Testis (tissue), 5 donors: ENCODE measurements at places on chromosomes 6 and 20.

- no peak for DNase-seq
These were observed 212.3 kb upstream of the LAMP5 start for GRCh38 chr20:9302091-9302462.

DNA sequence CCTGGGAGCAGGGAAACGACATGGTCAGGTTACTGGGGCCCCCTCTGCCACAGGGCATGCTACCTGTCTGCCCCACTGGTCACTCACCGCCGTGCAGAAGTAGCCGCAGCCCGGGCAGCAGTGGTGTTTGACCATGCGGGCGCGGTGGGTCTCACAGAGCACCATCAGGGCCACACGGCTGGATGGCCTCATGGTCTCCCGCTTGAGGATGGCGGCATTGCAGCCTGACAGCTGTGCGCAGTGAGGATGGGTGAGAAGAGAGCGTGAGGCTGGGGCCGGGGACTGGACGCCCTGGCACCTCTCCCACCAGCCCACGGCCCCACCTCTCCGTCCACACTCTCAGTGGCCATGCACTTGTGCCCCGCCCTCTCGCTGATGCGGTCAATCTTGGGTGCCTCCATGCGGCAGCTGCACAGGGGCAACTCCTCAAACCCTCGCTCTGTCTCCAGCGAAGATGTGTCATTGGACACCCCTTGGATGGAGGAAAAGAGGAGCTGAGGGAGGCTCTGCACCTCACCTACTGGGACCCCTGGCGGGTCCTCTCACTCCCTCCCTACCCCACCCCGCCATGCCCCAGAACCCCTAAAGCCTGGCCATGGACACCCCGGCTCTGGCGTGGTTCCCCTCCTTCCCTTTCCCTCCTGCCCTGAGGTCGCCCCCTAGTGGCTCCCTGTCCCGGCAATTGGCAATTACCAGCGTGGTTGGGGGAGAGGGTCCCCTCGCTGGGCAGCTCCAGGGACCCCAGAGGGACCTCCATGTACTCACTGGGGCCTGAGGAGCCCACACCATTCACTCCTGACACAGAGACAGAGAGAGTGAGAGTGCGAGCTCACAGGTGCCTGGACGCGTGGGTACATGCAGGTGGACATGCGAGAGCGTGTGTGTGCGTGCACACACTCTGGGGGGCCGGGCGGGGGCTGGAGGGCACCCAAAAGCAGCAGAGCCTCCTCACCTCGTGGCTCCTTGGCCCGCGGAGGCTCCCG, 8.9 kb downstream of the EHMT2 start:
- DNase-seq = no peak

GRCh38 chr20:5001174-5002076, at the start of gene SLC23A2:
Gene SLC23A2 (minus strand): TSS chr20:5001510. CDS start chr20:4932562, 68,948 bp downstream.
- DNase-seq = peak; percentile 42

DNA sequence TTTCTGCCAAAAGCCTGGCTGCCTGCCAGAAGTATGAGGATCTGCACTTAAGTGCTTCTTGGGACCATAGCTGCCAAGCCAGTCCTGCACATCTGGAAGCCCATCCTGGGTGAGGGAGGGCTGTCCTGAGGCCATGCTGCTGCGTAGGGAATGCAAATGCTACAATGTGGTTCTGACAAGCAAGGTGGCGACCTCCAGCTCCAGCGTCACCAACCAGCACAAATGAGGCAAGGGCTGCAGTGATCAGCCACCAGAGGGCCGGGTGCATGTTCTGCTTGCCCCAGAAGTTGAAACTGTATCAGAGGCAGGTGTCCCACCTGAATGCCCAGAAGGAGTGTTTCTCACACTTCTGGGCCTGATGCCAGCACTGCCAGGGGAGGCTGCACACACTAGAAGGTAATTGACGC, 99.1 kb upstream of the KCNQ5 start:
- no peak for DNase-seq

GRCh38 chr6:24093381-24093780, 32.6 kb upstream of the NRSN1 start:
- DNase-seq = no peak

DNA sequence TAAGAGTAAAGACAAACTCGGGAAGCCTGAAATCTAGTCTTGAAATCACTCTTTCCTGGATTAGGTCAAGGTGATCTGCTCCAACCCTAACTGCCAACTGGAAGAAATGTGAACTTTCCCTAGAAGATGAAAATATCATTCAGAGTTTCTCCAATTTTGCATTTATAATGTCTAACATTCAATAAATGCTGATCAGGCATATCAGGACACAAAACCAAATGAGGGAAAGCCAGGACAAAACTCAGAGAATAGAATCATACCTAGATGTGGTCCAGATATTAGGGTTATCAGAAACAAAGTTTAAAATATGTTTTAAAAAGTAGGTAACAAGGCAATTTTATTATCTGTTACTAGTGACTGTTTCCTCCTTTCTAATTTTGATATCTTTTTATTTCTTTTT, 335.5 kb upstream of the MAP3K7 start:
- no peak for DNase-seq

GRCh38 chr6:6176127-6176526, 144.3 kb downstream of the F13A1 start:
- DNase-seq = no peak

DNA sequence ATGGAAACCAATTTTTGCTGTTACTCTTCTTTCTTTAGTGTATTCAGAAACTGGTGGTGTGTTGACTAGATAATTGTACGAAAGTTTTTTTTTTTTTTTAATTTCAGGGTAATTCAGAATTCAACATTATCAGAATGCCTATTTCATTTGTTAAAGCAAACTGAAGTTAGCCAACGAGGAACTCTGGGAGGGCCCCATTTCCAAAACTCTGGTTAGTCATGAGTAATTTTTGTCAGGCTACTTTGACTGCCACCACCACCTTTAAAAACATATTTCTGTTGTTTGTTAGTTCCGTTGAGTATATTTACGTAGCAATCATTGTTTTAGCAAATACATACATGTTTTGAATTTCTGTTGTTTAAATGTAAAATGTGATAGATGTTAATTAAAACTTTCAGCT, 763 bp downstream of the ZKSCAN8 start:
- DNase-seq = no peak

DNA sequence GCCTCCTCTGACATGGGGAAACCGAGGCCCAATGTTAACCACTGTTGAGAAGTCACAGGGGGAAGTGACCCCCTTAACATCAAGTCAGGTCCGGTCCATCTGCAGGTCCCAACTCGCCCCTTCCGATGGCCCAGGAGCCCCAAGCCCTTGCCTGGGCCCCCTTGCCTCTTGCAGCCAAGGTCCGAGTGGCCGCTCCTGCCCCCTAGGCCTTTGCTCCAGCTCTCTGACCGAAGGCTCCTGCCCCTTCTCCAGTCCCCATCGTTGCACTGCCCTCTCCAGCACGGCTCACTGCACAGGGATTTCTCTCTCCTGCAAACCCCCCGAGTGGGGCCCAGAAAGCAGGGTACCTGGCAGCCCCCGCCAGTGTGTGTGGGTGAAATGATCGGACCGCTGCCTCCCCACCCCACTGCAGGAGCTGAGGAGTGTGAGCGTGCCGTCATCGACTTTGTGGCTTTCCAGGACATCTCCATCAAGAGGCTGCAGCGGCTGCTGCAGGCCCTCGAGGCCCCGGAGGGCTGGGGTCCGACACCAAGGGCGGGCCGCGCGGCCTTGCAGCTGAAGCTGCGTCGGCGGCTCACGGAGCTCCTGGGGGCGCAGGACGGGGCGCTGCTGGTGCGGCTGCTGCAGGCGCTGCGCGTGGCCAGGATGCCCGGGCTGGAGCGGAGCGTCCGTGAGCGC, 1.6 kb downstream of the TNFRSF6B start:
- DNase-seq = no peak

DNA sequence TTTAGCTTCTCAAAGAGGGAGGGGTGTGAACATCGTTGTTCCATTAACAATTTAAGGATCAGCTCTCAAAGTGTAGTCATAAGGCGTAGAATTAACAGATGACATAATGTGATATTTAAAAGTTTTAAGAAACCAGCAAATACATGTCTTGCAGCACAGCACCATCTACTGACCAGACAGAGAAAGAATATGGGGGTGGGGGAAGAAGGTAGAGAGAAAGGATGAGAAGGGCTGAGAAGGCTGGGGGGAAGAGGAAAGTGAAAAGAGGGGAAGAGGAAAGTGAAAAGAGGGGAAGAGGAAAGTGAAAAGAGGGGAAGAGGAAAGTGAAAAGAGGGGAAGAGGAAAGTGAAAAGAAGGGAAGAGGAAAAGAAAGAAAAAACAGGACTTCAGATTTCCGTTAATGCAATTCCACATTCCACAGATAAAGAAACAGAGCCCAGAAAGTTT, 80.9 kb downstream of the HAO1 start:
- DNase-seq = peak; percentile 25

GRCh38 chr20:54255157-54255556, 47.3 kb downstream of the PFDN4 start:
- no peak for DNase-seq

GRCh38 chr20:49405062-49405683, 77.3 kb downstream of the KCNB1 start:
- peak; percentile 62 for DNase-seq

GRCh38 chr6:18431581-18431980, 44.4 kb downstream of the RNF144B start:
- no peak for DNase-seq

- DNase-seq = no peak
These were observed 141.3 kb downstream of the TAF4 start for GRCh38 chr20:61924211-61924857.

DNA sequence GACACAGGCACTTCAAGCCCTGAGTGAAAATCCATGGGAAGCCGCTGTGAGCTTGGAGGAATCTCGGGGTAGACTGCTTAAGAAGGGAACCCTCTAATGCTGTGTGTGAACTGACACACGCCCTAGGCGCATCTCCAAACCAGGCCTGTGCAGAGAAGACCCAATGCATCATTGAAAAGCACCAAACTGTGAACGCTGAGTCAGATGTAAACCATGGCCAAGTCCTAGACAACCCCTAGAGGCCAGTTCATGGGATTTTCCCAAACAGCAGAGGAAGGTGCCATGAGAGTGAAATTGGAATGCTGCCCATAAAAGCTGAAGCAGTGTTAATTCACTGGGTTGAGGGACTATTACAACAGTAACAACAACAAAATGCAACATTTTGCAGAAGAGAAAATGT, 296.5 kb downstream of the SMOC2 start:
- no peak for DNase-seq

DNA sequence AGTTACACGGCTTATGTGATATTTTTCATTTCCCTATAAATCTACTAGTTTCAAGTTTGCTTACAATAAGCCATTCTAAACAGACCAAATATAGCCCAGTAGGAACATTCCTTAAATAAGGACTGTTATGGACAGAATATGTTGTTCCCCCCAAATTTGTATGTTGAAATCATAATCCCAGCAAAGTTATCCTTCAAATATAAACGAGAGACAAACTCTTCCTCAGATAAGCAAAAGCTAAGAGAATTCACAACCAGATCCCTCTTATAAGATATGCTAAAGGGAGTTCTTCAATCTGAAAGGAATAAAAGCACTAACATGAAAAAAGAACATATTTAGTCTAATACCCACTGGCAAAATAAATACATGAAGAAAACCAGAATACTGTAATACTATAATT, 795.5 kb upstream of the GJE1 start:
- DNase-seq = no peak

DNA sequence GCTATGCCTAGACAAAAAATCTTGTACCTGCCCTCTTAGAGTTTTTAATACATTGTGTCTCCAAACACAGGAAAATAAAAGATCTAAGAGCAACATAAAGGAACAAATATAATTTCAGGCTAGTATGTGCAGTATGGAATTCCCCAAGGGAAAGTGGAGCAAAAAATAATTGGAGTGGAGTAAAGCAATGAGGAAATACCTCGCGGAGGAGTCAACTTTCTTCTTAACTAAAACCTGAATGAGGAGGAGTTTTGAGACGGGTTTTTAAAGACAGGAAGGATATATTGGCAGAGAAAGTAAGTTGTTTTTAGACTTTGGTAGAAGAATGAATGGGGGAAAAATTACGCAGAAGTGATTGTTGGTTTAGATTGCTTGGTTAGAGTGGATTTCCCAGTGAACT, 14.0 kb downstream of the HIVEP1 start:
- no peak for DNase-seq

- DNase-seq = peak; percentile 43
These were observed 4.6 kb upstream of the LSM14B start for GRCh38 chr20:62117658-62118057.

GRCh38 chr6:38773338-38773737, 58.2 kb downstream of the DNAH8 start:
- peak; percentile 29 for DNase-seq

DNA sequence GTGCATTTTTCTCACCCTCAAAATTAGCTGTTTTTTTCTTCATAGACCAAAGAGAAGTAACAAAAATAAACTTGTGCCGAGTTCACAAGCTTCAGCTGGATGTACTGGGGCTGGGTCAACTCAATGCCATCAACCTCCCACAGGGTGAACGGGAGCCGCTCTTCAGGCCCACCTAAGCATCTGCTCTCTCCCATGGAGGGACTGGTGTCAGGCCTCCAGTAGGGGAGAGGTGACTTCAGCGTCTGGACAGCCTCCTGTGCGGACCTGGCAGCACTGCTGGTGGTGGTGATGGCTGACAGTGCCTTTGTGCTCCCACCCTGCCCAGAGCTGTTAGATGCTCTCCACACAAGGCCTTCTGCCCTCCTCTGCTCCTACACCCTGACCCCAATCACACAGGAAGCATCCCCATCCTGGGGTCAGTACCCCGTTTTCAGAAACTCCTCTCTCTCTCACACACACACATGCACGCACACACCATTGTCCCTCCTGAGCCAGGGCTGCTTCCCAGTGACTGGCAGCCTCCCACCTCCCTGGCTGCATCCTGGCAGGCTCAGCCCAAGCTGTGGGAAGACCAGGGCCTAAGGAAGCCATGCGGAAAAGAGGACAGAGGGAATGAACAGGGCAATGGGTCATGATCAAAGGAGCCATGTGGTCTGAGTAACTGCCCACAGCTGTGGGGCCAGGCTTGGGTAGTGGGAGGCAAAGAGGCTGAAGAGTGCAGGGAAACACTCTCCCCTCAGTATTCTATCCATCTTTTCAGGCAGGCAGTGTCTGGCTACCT, 17.7 kb downstream of the CST8 start:
- no peak for DNase-seq

GRCh38 chr6:64680446-64680845, 1026.6 kb downstream of the EYS start:
- no peak for DNase-seq
